Stimulated activated CD4-positive, alpha-beta T cell treated with anti-CD3 and anti-CD28 coated beads, TNF-alpha, amount 100 ng/mL, for 24 hours (primary cell): ENCODE measurements at places on chromosomes 7 and 10.
A peak's percentile ranks its signal among the peaks of the same experiment; 100 is the strongest.

DNA sequence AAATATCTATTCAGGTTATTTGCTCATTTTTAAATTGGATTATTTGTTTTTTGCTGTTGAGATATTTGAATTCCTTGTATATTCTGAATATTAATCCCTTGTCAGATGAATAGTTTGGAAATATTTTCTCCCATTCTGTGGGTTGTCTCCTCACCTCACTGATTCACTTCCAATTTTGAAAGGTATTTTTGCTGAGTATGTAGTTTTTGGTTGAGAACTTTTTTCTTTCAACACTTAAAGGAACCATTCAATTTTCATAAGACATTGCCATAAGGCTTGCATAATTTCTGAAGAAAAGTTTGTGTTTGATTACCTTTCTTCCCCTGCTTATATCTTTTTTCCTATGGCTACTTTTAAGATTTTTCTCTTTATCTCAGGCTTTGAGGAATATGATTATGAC, 8.9 kb upstream of the SCRN1 start:
- DNase-seq, result no peak

GRCh38 chr10:124601016-124601415, 139.4 kb downstream of the LHPP start:
- no peak for DNase-seq

DNA sequence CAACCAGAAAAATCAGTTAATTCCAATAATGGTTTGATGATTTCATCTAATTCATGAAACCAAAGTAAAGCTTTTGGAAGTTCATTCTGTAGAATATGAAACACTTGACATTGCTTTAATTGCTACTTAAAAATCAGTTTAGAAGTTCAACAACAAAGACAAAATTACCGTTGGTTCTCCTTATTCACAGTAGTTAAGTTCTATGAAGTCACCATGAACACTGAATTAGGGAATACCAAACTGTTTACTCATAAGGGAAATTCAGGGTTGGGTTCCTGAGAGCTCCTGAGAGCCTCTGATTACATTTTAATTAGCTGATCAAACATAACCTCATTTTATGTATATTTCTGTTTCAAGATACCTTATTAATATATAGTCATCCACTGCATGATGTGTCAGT, 46.2 kb downstream of the ZNF438 start:
- DNase-seq, result no peak

- DNase-seq, result no peak
Measured at GRCh38 chr10:93841961-93842360, 51.8 kb upstream of the SLC35G1 start.

DNA sequence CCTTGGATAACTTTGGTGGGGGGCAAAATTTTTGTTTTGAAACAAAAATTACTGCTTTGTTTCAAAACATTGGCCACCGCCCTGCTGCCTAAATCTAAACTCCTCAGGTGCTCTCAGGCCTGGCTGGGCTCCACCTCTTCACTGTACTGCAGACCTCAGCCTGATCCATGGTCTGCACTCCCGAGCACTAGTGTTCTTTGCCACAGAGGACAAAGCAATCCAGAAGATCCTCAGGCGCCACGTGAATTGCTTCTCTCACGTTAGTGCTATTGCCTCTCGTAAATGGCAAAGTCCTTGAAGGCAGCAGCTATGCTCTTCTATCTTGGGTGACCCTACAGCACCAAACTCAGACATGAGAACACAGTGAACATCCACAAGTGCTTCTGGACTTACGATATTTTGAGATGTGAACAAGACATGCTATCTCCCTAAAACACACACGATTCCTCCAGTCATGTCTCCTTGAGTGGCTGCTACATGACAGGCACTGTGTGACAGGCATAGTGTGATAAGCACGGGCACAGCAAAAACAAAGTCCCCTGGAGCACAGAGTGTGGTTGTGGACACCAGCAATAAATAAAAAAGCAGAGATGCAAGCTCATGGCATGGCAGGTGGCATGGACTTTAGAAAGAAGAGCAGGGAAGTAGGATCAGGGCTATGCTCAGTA, 582.1 kb upstream of the DPP6 start:
- DNase-seq, result no peak

GRCh38 chr7:96414931-96415292, 93.0 kb upstream of the SLC25A13 start:
- DNase-seq, result peak; percentile 3

DNA sequence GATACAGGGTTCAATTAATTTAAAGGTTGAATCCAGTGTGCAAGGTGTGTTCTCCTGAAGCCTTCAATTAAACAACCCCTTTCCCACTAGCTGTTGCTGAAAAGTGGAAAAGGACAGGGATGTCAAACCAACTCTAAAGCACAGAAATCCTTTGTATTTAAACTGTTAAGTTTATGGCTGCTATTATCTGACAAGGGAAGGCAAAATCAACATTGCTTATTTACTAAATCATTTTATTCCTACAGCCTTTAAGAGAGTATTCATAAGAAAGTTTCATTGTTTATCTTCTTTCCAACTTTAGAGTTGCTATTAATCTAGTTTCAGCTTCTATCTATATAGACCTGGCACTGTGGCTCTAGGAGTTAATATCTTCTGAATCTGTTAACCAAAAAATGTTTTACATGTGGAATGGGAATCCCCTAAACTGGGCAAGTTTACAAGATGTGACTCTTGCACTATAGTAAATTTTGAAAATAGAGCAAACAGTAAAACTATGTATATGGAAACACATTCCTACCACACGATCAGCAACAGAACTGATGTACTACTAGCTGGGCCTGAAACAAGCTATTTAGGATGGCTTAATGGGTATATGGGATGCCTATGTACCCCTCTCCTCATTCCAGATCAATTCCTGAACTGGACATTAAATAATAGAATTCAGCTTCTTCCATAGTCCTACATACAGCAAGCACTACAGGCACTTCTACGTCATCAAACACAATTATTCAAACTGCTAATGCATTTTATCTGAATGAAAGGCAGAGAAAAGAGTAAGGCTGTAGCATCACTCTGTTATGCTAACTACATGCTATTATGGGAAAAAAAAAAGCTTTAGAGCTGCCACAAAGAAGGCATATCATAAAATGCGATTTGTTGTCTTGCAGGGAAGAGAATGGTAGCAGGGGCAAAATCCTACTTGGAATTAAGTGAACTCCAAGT, 52.8 kb downstream of the CDK6 start:
- no peak for DNase-seq

DNA sequence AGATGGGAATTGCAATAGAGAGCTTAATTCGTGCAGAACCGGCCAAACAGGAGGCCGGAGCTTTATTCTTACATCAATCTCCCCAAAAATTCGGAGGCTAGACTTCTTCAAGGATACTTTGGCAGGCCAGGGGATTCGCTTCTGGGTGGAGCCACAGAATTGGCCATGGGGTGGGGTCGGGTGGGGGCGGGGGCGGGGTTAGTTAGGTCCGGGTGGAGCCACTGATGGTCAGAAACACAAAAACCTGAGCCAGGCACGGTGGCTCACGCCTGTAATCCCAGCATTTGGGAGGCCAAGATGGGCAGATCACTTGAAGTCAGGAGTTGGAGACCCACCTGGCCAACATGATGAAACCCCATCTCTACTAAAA, 87.5 kb downstream of the SEPTIN14 start:
- DNase-seq, result no peak

DNA sequence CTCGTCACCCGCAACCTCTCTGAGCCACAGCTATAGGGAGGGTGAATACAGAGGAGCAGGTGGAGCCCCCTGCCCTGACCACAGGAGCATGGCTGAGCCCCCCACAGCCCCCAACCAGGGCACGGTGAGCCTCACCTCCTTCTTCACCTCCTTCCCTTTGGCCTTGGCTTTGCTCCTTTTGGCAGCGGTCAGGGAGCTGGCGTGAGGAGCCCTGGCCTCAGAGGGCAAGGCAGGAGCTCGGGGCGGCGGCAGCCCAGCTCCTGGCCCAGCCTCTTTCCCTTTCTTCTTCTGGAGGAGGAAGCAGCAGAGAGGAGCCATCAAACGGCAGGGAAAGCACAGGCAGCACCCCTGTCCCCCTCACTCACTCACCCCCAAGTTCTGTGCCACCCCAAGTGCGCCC, 42.2 kb downstream of the SLC29A4 start:
- DNase-seq, result no peak

DNA sequence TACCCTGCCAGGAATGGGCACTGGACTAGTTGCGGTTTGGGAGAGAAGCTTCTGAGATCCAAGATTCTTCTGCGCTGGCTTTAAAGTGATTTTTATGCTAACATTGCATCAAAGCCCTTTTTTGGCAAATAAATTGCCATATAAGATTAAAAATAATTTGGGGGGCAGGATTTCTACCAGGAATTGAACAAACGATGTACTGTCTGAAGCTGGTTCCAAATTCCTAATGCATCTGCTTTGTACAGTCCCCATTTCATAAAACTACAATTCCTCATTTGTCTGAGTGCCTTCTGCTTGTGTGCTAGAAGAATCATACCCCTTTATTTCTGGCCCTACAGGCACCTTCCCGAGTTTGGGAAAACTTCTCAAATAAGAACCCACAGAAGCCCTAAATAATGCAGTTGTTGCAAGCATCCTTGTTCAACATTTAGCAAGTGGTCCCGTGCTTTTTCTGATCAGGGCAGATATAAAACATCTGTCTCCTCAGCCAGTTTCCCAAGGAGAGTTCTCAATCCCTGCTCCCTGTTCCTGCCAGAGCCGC, 349.7 kb downstream of the PTEN start:
- DNase-seq, result no peak

DNA sequence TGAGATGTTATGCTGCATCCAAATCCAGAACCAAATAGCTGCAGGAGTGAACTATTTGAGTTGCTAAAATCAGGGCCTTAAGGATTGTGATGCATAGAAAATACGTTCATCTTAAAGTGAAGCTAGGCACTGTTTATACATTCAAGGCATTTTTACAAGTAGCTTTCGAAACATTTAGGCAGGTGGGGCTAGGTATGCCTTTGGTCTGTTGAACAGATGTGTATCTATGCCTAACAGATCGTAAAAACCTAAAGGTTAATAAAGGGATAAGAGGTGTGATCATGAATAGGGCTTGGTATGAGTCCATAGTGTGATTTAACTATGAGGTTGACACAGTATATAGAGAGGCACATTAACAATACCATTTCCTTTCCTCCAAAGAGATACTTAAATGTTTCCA, 262.5 kb downstream of the SEMA3D start:
- DNase-seq, result no peak

- no peak for DNase-seq
Measured at GRCh38 chr7:149003018-149003417, 25.3 kb downstream of the PDIA4 start.

DNA sequence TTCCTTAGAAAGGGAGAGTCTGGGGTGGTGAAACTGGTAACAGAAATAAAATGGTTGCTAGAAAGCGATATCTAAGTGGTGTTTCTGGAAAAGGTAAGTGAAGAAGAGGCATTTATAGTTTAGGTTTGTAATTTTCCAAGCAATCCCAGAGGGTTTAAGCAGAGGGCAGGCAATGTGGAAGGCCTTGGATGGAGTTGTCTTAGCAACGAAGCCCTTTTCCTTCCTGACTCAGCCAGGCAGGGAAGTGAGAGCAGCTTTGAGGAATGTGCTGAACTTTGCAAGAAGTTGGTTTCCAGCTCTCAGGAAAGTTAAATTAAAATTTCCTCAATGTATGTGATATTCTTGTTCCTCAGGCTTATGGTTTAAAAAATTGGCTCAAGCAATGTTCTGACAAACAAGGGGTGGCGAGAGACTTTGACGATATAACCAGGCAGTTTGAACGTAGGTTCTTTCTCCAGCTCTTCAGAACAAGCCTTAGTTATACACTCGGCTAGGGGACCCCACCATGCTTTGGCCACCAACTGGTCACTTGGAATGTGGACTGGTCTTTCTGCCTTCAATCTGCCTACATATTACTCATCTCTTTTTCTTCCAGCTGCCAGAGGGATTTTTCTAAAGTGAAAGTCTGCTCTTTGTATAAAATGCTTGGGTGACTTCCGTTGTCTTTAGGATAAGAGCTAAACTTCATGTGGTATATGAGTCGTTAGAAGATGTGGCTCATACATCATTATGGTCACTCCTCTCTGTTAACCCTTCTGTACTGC, 66.9 kb upstream of the SLC25A13 start:
- no peak for DNase-seq

DNA sequence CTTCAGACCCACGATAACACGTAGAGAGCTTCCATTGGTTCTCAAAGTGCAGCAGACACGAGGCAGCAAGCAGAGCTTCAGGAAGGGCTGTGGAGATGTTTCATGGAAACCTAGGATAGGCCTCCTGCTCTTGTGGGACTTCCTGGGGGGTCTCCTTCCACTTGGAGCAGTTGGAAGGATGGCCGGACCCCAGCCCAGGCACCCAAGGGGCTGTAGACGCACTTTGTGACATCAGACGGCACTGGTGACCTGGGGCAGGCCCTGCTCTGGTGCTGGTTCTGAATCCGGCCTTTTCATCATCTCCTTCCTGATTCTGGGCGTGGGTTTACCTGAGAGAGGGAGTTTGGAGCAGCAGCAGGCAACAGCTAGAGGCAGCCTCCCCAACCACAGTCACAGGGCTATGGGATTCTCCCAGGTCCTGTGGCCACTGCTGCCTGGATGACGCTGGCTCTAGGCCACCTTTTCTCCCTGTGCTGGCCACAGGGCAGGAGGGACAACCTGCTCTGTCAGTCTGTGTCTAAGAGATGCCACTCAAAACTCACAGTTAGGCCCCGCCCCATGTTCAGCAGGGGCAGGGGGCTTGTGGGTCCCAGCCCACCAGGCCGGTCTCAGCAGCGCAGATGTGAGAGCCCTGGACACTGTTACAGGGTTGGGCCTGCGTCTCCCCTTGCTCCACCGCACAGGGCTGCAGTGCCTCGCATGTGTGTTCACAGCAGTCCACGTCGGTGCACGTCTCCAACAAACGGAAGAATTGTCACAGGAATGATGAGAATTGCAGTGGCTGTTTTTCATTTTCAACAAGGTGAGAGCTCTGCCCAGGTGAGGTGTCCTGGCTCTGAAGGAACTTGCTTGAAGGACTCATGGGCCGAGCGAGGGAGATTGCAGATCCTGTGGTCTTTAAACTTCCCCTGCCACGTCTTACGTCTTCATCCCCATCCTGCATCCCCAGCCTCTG, 569.3 kb downstream of the TCERG1L start:
- no peak for DNase-seq

GRCh38 chr7:67343114-67343513, 346.5 kb downstream of the TYW1 start:
- no peak for DNase-seq

- no peak for DNase-seq
Measured at GRCh38 chr7:90738249-90738648, 142.1 kb downstream of the CDK14 start.

GRCh38 chr10:111211706-111212105, 134.9 kb downstream of the ADRA2A start:
- no peak for DNase-seq

- DNase-seq, result no peak
Measured at GRCh38 chr10:120453886-120454285, 3.1 kb upstream of the PLPP4 start.
